Stimulated activated CD4-positive, alpha-beta T cell treated with anti-CD3 and anti-CD28 coated beads, Interleukin-1b, Interleukin-23, amount 100 ng/mL, for 1 hour (primary cell): ENCODE measurements at places on chromosomes 2 and 18.

- no peak for DNase-seq
Observed at GRCh38 chr2:95029898-95030341, 4.4 kb downstream of the MAL start.

DNA sequence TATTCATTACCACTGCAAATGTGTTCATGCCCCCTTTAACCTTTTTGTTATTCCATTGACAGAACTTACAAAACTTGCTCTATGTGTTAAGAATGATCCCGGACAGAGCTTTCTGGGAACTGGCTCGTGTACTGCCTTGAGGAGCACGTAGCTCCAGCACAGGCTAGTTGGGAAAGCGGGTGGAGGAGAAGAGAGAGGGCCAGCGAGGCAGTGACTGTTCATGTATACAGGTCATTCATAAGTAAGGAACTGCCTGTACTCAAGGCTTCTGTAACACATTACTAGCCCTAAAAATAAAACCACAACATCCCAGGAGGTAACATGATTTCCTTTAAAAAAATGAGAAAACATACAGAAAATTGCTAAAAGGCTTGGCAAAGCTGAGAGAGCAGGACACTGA lies 109.0 kb downstream of the STK39 start:
- DNase-seq, result no peak

- no peak for DNase-seq
Observed at GRCh38 chr2:43490252-43490786, 105.5 kb downstream of the THADA start.

DNA sequence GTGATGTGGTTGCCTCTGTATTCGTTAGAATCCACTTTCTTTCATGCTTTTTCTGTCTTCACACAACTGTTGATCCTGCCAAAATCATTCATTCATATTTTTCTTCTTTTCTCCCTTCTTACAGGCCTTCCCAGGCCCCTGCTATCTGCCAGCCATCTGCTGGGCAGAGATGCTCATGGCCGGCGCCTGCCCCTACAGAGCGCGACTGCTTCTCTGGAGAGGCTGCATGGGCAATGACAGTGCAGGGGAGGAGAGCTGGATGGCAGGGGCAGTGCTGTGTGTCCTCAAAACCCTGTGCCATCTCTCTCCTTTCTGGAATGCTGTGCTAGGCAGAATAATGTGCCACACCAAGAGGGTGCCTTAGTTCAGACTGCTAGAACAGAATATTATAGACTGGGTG lies 125.2 kb downstream of the INHBB start:
- no peak for DNase-seq

DNA sequence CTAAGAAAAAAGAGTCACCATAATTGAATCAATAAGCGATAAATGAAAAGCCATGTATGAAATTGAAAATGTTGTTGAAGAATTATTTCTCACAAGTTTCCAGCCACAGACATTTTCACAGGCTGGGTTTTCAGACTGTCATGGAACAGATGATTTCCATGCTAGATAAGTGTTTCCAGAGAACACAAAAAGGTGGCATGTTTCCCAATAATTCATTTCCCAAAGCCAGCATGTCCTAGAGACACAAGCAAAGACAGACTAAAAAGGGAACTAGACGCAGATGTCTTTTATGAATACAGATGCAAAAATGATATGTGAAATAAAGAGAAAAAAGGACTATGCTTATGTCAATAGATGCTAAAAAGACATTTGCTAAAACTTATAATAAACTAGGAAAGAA lies 255.1 kb downstream of the EIPR1 start:
- no peak for DNase-seq

DNA sequence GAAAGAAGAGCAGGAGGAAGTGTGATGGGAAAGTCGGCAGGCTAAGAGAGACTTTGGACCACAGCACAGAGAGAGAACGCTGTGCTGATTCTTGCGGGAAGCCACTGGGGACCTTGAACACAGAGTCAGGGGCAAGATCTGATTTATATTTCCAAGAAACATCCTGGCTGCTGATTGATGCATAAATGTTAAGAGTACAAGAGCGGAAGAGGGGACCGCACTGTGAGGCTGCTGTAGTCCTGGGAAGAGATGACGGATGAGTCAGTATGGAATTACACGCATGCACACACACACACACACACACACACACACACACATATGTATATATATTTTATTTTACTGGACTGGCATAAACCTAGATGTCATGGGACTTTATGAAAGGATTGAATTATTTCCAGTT lies 865.6 kb upstream of the ID2 start:
- DNase-seq, result no peak

GRCh38 chr2:13030606-13031005 lies 313.9 kb downstream of the TRIB2 start:
- no peak for DNase-seq

- no peak for DNase-seq
Observed at GRCh38 chr2:113245276-113245711, 33.4 kb downstream of the PAX8 start.

DNA sequence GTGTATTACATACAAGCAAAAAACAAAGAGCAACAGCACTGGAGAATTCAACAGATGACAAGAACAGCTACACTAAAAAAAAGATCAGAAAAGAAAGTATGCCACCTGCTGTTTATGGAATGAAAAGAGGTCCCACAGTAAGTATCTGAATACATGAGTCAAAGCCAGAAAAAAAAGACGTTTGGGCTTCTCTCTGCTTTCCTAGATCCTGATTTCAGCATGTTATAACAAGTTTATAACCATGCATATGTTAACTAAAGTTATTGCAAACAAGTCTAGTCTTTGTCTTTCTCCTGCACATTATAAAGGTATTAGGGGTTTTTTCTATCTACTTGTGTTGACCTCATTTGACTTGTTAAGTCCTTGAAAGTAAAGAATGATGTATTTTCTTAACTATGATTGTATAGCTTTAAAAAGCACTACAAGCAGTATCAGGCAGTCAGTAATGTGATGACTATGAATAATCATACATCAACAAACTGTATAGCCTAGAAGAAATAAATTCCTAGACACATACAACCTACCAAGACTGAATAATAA lies 108.5 kb upstream of the COL5A2 start:
- DNase-seq, result no peak

GRCh38 chr18:40489301-40489700 lies 1465.7 kb upstream of the PIK3C3 start:
- no peak for DNase-seq

DNA sequence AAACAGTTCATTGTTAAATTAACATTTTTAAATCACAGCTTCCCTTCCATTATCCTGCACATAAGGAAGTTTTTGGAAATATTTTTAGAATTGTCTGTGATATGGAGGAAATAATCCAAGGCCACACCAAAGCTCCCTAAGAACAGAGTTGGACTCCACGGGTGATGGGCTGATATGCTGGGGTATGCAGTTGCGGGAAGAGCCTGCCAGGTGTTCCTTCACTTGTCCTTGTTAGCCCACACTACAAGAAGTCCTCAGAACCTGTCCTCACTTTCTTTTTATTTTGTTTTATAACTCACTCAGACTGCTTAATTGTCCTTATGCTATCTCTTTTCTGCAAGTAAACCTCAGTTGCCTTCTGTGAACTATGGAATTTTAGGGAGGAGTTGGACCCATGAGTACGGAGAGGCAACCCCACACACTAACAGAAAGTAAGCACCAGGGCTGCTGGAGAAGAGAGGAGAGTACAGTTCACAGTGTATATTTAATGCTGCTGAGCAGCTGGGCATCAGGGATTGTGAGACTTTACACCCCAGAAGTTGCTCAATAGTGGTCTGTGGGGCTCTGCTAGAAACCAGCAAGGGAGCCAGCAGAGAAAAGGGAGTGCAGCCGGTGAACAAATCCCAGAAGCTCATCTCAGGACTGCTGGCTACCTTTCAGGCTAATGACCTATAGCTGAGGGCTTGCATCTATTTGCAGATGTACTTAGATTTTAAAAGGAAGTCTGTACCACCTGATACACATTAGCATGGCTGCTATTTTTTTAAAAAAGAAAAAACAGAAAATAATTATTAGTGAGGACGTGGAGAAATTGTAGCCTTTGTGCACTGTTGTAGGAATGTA lies 280.1 kb upstream of the STON1 start:
- DNase-seq, result no peak

DNA sequence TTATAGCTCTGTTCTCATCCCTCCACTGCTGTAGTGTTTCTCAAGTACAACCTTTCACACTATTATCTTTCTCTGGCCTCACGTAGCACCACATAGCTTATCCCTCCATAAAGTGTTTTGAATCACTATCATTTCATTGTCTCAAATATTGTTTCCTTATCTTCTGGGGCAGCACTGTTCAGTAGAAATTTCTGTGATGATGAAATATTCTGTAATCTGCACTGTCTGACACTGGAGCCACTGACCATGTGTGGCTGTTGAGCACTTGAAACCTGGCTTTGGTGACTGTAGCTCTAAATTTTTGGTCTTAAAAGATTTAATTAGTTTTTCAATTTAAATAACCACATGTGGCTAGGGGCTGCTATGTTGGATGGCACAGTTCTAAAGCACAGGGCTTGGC lies 78.9 kb downstream of the CPS1 start:
- DNase-seq, result no peak

GRCh38 chr2:157283468-157283867 lies 26.0 kb downstream of the GALNT5 start:
- no peak for DNase-seq

DNA sequence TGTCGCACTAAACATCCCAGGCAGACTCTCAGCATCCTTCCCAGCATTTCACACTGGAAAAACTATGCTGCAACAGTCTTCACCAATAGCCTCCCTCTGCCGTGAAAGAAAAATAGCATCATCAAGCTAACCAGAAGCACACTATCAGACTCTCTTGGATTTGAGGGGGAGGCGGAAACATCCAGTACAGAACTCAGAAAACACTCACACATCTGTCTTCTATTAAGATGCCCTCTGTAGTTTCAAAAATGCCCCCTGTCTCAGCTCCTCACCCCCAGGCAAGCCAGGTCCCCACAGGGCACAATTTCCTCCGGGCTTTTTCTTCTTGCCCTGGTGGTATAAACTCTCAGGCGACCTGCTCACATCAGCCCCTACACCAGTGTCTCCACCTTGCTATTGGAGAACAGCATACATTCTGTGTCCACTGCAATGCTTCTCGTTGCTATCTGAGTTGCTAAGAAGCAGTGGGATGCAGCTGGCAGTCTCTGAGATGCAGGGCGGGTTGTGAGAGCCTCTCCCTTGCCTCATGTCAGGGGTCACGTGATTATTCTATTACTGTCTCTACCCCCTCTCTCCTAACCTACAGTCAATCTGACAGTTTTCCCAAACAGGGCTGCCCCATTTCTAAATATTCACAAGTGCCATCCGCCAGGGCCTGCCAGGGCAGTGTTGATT lies 189.9 kb downstream of the INO80D start:
- DNase-seq, result no peak

GRCh38 chr2:227504700-227505099 lies 32.7 kb downstream of the AGFG1 start:
- DNase-seq, result no peak

GRCh38 chr2:30979822-30980245 lies 158.4 kb downstream of the GALNT14 start:
- no peak for DNase-seq

DNA sequence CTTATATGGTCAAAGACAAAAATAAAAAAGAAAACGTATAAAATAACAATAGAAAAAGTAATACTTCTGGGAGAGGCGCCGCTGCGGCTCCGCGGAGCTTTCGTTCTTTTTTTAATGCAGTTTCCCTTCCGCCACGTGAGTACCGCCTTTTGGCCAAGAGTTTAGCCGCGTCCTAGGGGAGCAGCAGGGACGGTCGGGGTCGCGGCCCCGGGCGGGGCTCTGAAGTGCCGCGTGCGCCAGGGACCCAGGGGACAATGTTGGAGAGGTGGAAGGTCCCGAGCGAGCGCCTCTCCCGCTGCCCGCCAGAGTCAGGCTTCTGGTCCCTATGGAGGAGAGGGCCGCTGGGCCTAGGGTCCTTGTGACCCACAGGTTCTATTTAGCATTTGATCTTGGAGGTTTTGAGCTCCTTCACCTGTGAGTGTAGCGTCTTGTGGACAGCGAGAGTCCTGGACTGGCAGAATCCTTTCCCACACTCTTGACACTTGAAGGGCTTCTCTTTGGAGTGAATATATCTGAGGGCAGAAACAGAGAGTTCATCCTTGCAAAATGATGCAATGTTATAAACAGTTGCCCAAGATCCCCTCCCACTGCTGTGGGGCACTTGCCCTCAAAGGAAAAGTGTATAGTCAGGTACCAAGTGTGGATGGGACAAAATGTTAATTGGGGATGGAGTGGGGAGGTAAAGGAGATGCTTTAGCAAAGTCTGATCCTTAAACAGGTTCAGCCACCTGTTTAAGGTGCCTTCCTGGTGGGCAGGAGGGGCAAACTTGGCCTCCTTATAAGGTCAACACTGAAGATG lies 6.3 kb downstream of the OSR1 start:
- DNase-seq, result no peak

- no peak for DNase-seq
Observed at GRCh38 chr18:13934676-13935075, 19.3 kb upstream of the MC2R start.

- no peak for DNase-seq
Observed at GRCh38 chr18:75132098-75132870, 76.7 kb downstream of the PTGR3 start.

GRCh38 chr2:85525029-85525428 lies 13.9 kb upstream of the MAT2A start:
- DNase-seq, result no peak

- DNase-seq, result no peak
Observed at GRCh38 chr2:51903728-51904127, 871.8 kb upstream of the NRXN1 start.

DNA sequence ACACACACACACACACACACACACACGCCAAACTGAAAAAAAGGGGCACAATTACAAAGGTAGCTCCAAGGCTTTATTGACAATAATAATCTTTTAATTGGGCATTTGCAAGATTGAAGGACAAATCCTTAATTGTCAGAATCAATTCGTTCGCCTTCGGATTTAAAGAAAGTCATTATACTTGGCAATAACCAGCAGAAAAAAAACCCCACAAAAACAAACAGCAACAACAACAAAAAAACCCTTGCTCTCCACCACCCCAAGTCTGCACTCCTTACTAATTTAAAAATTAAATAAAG lies 1.8 kb upstream of the HOXD8 start:
- no peak for DNase-seq

DNA sequence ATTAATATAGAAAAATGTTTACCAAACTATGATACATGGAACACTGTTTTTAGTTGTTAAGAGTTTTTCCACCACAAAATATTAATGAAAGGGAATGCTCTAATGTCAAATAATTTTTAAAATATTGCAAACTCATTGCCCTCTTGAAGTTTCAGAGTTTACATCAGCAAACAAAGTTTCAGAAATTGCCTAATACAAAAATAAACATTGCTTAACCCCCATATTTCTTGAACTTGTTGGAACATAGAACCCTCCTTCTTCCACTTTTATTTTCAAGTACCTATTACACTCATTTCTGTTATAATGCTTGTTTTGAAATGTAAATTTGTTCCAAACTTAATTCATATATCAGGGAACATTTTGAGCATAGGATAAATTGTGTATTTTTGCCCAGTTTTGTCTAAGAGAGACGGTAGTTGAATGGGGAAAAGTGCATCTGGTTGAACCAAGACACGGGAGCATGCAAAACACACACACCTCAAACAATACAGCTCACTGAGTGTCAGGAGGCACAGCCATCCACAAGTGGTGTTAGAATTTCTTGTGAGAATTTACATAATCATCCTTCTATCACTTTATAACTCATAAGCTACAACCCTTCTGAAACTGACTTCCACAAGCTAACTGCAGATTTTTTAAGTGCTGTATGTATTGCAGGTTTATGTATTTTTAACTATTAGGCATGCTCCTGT lies 5.3 kb upstream of the MC4R start:
- no peak for DNase-seq
